IgD-negative memory B cell (primary cell): ENCODE measurements at places on chromosomes 4 and X. TPM values are rescaled to one million over a fixed set of nuclear protein-coding genes. Genes with fewer than 3 reads are reported as not detected.

Gene FGF13
- 0.29 TPM for polyA plus RNA-seq

Gene CSAG2
- not detected for polyA plus RNA-seq

Gene SSX1
- not detected for polyA plus RNA-seq

Gene BRCC3
- 23.4 TPM for polyA plus RNA-seq

Gene RIBC1
- 0.78 TPM for polyA plus RNA-seq
